G401 (cell line): ENCODE measurements at places on chromosomes 3 and 15.

- no peak for DNase-seq
Measured at GRCh38 chr3:33750211-33750548, 32.1 kb upstream of the CLASP2 start.

DNA sequence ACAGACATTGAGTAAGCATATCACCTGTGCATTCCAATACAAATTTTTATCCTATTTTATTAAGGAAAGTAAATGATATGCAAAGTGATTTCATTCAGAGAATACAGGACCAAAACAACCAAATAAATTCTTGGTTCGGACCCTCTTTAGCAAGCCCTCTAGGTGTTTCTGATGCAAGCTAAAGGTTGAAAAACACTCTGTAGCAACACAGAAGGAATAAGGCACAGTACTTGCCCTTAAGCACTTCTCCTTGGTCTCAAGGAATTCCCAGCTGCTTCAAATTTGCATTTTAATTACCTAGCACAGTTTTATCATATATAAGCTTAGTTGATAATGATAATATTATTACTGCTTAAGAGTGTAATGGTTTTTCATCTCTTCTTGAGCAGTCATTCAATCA, 288.4 kb downstream of the KCNH8 start:
- no peak for DNase-seq

GRCh38 chr3:27714146-27714526, 8.0 kb downstream of the EOMES start:
- peak; percentile 39 for DNase-seq

- DNase-seq: no peak
Measured at GRCh38 chr3:37981348-37981664, 9.3 kb upstream of the VILL start.

- peak; percentile 41 for DNase-seq
Measured at GRCh38 chr3:100030346-100030745, 84.0 kb downstream of the FILIP1L start.

DNA sequence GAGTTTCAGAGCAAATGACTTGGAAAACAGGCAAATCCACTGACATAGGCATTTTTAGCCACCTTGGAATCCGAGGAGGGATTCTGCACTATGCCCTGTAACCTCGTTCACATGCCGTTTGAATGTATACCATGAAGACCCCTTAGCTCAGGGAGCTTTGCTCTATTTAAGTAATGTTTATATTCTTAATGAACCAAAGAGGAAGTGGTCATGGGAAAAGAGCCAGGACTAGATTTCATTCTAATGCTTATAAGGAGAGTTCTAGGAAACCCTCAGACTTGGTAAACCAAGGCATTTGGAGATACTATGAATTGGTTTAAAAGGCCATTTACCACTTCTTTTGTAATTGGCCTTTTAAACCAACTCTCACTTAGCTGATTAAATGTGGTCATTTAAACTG, 178.9 kb downstream of the IGF1R start:
- DNase-seq: no peak

GRCh38 chr15:63497642-63498467, 6.5 kb upstream of the USP3 start:
- DNase-seq: no peak

- no peak for DNase-seq
Measured at GRCh38 chr3:119408243-119408950, 55.0 kb downstream of the TMEM39A start.

DNA sequence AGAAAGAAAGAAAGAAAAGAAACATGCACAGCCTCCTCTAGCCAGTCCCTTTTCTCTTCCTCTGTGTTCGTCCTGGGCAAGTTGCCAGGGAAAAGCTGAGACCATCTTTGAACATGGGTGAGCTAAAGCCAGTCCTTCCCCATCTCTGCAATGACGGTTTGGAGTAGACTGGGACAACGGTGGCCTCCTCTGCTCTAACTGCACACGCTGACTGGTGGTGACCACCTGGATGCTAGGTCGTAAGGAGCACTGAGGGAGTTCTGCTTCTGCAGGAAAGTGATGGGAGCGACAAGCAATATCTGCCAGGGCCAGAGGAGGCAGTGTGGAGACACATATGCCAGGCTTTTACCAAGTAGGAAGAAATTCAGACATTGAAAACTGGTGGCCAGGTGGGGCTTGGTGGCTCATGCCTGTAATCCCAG, 111.7 kb downstream of the NUP210 start:
- DNase-seq: peak; percentile 52

- DNase-seq: no peak
Measured at GRCh38 chr3:47007482-47008233, 28.2 kb downstream of the NBEAL2 start.

GRCh38 chr3:169286992-169287391, 376.5 kb downstream of the MECOM start:
- no peak for DNase-seq

DNA sequence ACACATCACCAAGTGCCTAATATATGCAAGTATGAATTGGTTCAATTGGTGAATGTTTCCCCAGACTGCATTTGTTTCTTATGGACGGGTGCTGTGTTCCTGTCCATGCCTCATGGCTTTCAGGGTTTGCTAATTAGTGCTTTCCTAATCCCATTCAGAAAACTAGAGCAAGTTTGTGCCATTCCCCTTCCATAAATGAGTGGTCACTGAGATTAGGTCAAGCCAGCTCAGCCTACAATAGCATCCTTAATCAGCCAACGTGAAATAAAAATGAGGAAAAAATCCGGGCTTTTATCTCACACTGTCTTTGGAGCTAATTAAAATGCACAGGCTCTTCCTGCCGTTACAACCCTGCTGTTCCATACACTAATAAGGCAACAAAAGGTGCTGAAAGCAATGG, 788.8 kb downstream of the ROBO1 start:
- peak; percentile 31 for DNase-seq

DNA sequence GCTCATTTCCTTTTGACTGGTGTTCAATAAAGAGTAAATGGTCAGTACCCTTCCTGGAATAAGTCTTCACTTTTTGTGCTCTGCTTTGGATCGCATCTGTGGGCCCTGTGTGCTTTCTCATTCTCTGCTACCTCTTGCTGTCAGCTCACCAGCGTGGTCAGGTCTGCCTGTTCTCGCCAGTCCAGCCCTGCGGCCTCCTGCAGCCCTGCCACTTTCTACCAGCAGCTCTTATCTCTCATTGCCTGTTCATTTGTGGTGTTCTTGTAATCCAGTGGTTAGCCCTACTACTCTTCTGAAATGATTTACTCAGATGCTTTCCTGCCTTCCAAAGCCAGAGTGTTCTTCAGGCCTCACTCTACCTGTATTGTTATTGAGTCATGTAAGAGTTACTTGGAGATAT, 54.8 kb downstream of the CHCHD6 start:
- no peak for DNase-seq

- no peak for DNase-seq
Measured at GRCh38 chr3:34015204-34016142, 217.0 kb downstream of the PDCD6IP start.

DNA sequence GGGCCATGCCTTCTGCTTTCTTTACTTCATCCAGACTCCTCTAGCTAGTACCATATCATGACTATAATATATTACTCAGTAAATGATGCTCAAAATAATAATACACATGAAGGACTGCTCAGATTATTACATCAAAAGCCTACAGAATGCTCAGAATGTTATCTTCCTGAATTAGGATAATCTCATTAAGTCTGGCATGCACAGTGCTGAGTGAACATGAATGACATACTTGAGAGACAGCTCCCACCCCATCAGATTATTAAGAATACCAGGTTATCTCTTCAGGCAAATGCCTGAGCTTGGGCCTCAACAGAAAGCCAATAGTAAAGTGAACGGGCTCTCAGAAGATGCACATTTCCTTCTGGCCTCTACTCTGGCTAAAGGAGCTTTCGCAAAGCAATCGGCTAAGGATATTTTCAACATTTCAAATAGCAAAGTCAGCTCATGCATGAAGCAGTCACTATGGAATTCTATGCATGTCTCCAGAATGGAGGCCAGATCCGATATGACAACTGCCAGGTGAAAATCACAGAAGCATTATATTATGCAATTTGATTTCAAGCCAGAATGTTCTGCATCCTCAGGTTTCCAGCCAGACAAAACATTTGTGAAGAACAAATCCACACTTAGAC, 122.6 kb downstream of the KCNMB2 start:
- DNase-seq: no peak

- DNase-seq: peak; percentile 70
Measured at GRCh38 chr15:40069178-40070165, 30.5 kb upstream of the SRP14 start.

DNA sequence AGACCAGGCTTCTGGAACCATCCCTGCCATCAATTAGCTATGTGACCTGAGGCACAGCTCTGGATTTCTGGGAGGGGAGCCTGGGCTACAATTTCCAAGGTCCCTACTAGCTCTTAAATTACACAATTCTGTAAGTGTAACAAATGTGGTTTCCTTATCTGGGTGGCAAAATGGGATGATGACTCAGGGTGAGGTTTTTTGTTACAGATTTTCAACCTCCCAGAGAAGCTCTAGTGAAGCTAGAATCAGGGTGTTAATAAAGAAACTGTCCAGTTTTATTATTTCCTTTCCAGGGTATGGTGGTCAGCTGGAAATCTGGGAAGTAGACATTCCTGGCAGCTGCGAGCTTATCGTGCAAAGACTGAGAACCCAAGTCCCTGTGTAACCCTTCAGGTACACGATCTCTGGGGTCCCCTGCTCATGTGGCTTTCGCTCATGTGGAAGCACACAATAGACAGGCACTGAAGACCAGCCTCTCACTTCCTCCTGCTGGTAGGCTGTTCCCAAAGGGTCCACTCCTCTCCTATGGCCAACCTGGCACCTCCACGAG, 7.3 kb downstream of the RAB27A start:
- DNase-seq: no peak

- DNase-seq: no peak
Measured at GRCh38 chr3:142481196-142481595, 33.4 kb upstream of the XRN1 start.

GRCh38 chr15:37715101-37715500, 219.3 kb upstream of the TMCO5A start:
- DNase-seq: no peak

- DNase-seq: no peak
Measured at GRCh38 chr15:67559576-67559975, 17.1 kb downstream of the MAP2K5 start.

DNA sequence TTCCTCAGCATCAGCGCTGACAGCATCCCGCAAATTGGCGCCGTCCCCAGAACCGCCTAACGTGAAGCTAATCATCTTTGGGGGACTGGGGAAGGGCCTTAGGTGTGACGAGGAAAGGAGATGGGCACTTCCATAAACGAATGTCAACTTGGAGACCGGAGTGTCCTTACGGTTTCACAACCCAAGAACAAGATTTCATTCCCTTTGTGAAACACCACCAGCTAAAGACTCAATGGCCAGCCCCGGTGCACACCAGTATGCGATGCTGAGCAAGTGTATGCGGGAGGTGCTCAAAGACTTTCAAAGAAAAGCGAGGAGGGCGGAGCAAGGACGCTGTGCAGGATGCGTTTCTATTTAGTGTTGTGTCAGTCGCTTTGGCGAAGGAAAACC, 759 bp upstream of the TTBK2 start:
- DNase-seq: peak; percentile 59

DNA sequence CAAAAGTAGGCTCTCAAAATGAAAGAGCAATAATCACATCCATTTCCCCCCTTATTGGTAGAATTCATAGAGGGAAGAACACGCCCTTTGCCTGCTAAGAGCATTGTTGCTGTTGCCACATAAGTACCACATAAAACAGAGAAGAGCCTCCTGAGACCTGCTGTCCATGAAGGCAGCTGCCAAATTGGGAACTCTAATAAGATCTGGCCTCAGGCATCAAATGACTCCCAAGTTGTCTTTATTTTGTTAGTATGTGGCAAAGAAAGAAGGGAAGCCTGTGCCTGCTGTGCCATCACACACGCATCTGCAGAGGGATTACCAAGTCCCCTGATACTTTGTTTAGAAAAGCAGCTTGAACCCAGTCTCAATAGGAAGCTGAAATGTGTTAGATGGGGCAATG, 23.9 kb downstream of the VGLL3 start:
- DNase-seq: no peak

DNA sequence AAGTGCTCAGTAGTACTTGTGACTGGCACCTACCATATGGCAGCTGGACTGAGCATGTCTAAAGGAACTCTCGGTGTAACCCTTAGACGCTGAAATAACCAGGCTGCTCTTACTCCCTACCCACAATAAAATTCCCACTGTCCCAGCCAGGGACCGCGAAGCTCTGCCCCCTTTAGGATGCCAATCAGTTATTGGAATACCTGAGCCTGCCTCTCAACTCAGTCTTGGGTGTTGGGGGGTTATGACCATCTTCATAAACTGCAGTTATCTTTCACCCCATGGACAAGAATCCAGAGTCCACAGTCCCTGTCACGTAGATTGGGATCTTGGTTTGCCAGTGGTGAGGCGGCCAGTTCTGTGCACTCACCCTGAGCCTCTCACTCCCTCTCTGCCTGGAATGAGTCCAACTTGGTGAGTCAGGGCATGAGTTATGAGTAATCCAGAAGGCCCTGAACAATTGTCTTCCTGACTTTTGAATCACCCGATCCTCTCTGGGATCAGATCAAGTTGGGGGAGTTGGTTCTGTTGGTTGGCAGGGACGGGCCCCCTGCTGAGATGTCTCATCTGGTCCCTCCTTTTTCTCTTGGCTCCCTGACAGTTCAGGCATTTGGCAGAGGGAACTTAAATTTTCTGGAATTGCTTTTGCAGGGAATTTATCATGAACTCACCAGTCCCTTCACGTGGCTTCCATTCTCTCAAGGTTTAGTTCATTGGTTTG, 120.1 kb upstream of the UBE2E1 start:
- DNase-seq: peak; percentile 84

- DNase-seq: no peak
Measured at GRCh38 chr3:196235452-196236122, 19.3 kb downstream of the SLC51A start.

GRCh38 chr3:150421799-150422548, 13.9 kb downstream of the TSC22D2 start:
- DNase-seq: no peak

DNA sequence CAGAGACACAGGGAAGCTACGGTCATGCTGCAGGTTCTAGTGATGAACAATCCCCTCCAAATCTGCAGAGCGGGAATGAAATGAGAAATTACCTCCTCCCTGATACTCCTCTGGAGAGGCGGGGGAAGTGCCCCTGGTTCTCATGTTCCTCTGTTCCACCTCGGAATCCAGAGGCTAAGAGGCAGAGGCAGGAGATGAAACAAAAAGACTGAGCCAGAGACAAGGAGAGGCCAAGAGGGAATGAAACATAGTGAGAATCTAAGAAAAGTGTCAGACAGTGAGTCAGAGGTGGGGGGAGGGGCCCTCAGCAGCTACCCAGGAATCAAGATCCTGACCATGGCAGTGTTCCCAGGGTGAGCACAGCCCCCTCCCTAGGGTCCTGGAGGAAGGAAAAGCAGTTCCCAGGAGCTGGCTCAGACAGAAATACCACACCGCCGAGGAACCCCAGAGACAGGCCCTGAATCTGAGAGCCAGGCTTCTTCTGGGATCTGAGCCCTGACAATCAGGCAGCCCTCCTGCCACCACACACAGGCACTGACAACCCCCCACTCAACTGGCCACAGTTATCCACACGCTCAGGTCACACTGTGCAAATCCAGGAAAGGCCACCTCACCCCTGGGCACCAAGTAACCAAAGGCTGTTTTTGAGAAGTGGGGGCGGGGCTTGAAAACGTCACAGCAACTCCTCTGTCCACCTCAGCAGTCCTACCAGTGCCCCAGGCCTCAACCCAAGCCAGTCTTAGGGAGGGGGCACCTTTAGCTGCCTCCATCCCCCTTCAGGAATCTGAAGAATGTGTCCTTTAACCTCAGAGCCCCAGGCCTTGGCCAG, 2.4 kb downstream of the CSRNP1 start:
- peak; percentile 49 for DNase-seq
